ENCODE measurements at places on chromosomes 3 and 15.

DNA sequence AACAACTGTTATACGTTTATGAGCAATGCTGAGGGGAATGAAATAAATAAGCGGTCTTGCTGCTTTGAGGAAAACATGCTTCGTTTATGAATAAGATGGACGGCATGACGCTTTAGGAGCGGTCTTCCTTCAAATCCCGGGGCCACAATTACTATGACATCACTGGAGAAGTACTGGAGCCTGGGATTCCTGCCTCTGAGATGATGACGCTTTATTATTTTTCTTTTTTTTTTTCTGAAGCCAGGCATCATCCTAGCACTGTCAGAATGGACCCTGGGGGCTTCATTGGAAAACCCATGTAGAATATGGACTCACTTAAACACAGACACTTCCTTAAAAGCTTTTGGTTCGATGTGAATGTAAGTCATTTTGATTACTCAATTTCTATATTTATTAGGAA is 52.5 kb upstream of the FOXP1 start:
- no peak for DNase-seq

- DNase-seq = no peak
Observed at GRCh38 chr15:77514641-77515402, 94.1 kb downstream of the HMG20A start.

DNA sequence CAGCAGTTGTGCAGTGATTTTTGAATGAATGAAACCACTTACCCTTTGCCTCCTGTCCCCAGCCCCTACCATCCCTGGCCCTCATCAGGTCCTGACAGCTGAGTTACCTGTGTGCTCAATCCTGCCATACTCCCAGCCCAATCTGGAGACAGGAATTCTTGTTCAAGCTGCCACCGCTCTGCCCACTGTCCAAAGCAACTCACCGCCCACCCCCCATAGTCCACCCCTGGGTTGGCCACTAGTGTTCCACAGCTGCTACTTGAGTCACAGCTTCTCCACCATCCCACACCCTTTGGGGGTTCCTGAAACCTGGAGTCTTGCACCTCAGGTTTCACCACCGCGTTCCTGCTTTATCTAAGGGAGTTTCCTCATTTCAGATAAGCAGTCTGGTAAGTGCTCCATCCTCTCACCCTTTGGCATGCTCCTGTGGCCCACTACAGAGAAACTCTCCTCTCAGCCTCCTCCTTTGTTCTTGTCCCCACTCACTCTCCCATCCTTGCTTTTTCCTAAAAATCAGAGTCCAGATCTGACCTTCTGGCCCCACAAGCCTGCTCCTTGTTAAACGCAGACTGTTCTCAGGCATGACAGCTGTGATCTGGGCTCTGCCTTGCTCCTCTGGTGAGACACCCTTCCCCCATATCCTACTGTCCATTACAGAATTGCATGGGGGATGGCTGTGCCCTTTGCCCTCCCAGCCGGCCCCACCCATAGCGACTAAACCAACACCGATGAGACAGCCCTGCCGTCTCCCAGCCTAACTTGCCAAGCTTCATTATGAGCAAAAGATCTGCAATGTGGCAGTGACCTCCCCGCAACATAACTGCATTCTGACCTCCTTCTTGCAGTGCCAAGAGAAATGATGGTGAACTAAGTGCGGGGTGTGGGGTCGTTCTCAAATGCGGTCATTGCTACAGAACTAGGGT is 50.0 kb downstream of the CYP19A1 start:
- no peak for DNase-seq

- no peak for DNase-seq
Observed at GRCh38 chr3:166195808-166196207, 358.6 kb upstream of the BCHE start.

DNA sequence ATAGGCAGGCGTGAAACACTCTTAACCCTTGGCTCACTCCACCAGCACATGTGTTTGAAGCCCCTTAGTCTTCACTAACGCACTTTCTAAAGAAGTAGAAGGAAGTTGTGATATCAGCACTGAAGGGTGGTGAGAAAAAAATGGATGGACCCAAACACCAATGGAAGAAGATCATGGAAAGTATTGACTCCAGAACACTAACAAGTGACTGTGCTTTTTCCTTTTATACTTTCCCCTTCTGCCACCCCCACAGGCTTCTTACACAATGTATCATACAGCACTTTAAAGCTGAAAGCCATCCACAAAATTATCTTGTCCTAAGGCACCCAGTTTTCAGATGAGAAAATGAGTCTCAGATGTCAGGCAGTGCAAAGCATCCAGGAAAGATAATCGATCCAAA is 93.9 kb upstream of the PHLDB2 start:
- DNase-seq = no peak

DNA sequence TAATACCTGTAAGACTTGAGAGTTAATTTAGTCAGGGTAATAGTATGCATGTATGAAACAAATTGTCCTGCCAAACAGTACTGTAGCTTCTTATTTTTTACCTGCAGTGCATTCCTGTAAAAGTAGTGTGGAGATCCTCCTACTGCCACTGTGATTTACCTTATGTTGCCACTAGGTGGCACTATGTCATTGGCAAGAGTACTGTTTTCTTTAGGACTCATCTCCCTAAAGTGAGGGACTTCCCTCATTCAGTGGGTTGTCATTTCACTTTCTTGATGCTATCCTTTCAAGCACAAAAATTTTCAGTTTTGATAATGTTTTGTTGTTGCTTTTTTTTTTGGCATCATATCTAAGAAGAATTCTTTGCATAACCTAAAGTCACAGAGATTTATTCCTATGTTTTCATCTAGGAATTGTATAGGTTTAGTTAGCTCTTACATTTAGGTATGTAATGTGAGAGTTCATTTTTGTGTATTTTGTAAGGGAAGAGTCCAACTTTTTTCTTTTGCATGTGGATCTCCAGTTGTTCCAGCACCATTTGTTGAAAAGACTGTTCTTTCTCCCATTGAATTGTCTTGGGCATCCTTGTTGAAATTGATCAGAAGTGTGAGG is 105.7 kb downstream of the AKAP13 start:
- peak; percentile 19 for DNase-seq

DNA sequence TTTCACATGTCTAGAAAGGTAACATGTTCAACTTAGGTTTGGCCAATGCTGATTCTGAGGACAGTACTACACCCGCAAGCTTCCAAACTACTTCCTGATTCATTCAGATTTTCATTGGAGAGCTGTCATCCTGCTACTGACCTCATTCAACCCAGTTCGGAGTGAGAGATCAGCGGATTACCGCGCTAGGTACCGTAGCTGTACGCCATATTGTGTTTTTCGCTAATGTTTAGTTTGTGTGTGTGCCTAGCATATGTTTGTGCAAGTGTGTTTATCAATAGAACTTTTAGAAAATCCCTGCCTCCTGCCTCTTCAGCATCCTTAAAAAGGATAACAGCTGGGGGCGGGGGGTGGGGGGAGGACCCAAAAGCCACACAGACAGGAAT is 1.1 kb downstream of the ZBTB20 start:
- DNase-seq = no peak

DNA sequence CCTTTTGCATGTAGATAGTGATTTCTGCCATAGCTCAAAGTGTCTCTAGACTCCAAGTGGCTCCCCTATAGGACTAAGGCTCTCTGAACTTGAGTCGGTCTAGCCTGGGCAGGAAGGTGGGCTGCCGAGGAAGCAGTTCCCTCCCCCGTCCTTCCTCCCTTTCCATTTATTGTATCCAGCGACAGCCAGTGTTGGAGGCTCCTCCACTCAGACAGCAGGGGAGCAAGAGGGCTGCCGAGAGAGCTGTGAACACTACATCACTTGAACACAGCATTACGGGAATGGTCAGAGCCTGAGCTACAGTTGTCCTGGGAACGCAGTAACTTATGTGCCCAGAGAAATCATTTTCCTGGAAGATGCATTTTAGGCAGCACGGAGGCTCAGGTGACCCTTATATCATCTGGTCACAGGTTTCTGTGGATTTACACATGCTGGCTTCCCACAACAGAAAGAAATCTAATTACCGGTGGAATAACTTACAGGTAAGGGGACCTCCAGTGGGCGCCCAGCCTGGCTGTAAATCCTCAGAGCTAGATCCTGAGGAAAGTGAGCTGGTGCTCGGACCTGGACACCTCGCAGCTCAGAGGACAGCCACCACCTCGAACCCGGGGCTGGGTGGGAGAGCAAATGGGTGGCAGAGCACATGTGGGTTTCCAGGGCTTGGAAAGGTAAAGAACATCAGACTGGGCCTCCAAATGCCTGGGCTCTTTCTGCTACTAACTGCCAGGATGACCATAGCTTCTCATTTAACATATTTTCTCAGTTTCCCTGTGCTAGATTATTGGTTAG is 197.1 kb downstream of the UACA start:
- no peak for DNase-seq

- DNase-seq = no peak
Observed at GRCh38 chr15:101813803-101814534, 2.0 kb downstream of the OR4F15 start.

DNA sequence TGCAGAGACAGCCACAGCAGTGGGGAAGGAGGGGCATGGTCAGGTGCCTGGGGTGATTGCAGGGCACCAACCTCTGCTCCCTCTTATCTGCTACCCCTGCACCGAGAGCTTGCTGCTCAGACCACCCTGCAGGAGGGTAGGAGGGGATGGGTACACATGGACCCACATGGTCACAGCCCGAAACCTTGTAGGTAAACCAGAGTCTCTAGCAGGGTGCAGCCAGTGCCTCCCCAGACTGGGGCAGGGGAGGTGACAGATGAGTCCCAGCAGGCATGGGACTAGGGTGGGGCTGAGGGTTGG is 49.2 kb downstream of the FAH start:
- DNase-seq = no peak

- DNase-seq = no peak
Observed at GRCh38 chr3:13014755-13015285, 58.4 kb downstream of the IQSEC1 start.

DNA sequence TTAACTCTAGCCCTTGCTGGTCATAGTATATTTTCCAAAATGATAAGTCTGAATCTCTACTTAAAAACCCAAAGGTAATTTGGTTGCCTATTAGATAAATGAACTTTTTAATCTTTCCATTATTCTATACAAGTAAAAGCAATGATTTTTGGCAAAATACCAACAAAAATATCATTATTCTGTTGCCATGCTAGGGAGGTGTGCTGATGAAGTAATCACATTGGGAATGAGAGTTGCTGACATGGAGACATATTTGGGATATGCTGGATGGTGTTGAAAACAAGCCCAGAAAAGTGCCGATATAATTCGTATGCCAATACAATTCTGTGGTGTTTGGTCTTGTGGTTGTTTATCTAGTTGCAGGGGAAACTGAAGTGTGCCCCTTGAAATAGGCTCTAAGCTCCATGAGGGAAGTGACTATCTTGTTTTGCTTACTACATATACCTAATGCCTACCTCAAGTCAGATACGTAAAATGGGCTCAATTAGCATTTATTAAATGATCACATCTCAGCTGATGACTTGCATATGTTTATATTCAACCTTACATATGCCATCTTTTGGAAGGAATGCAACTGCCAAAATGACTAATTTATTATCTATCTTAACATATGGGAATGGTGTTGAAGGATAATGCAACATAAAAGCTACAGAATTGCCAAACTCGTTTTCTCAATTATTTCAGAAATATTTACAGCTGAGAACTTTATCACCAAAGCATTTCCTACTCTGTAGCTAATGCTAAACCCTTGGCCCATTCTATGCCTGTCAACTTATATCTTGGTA is 5.8 kb downstream of the TOPBP1 start:
- no peak for DNase-seq

GRCh38 chr3:188911026-188911850 is 260.5 kb upstream of the TPRG1 start:
- no peak for DNase-seq

DNA sequence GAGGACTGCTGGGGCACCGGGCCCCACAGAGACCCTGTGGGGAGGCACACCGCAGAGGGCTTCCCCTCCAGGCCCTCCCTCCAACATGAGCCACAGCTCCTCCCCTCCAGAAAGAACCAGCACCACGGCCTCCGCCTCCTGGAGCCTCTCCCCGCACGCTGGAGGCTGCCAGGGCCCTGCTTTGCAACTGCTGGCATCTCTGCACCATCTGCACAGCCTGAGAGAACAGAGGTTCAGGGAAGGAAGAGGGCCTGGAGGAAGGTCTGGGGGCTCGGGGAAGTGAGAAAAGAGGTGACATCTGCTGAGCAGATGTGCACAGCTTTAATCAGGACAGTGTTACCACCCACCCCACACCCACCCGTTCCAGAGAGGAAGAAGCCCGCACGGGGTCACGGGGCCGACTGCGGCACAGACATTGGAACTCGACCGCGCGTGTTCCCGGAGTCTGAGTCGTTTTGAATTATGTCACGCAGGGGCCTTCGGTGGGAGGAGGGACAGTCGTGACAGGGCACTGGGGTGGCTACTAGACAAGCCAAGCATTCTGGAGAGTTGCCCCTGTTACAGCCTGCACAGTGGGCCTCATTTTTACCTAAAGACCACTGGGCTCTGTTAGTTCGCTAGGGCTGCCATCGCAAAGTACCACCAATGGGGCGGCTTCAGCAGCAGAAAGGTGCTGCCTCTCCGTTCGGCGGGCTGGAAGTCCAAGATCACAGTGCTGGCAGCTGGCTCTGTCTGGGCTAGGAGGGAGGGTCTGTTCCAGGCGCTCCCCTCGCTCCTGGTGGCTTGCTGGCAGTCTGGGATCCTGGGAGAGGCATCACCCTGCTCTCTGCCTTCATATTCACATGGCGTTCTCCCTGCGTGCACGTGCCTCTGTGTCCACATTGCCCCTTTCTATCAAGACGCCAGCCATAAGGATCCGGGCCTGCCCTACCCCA is 194.8 kb downstream of the XXYLT1 start:
- no peak for DNase-seq

GRCh38 chr3:158312560-158313141 is 202.8 kb downstream of the RSRC1 start:
- DNase-seq = no peak

GRCh38 chr3:41050144-41050543 is 149.2 kb upstream of the CTNNB1 start:
- no peak for DNase-seq

DNA sequence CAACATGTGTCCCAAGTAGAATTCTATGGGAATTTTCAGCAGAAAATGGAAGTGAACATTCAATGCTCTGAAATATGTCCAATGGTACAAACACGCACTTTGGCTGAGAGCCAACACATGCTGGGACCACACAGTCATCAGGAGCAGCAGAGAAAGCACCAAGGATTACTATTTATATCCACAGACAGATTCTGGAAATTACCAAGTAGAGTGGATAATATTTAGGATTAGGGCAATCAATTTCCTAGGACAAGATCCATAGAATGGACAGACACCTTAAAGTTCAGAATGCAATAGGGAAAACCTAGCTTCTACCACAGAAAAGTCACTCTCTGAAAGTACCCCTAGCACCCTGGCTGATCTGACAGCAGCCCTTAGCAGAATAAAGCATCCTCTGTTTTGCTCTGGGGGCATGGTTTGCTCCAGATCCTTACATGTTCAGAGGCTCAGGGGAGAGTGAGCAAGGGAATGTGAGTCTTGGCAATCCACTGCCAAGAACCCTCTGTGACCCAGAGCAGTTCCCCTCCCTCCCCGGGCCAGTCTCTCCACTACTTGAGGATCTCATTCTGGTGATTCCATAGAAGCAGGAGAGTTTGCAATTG is 206.0 kb upstream of the WNT5A start:
- DNase-seq = no peak

- DNase-seq = no peak
Observed at GRCh38 chr3:123682781-123683504, 98.1 kb upstream of the HACD2 start.

GRCh38 chr3:166721466-166721865 is 658.6 kb downstream of the ZBBX start:
- DNase-seq = no peak

GRCh38 chr15:58616171-58616570 is 133.3 kb downstream of the ADAM10 start:
- DNase-seq = no peak

- no peak for DNase-seq
Observed at GRCh38 chr15:42210696-42211095, 2.6 kb upstream of the VPS39 start.

- no peak for DNase-seq
Observed at GRCh38 chr15:92101708-92102394, 248.3 kb downstream of the SLCO3A1 start.

Measured in stimulated activated CD8-positive, alpha-beta memory T cell treated with anti-CD3 and anti-CD28 coated beads, Interleukin-2, amount 100 ng/mL, for 1 hour (primary cell).